ENCODE measurements at places on chromosomes 1 and 21.

DNA sequence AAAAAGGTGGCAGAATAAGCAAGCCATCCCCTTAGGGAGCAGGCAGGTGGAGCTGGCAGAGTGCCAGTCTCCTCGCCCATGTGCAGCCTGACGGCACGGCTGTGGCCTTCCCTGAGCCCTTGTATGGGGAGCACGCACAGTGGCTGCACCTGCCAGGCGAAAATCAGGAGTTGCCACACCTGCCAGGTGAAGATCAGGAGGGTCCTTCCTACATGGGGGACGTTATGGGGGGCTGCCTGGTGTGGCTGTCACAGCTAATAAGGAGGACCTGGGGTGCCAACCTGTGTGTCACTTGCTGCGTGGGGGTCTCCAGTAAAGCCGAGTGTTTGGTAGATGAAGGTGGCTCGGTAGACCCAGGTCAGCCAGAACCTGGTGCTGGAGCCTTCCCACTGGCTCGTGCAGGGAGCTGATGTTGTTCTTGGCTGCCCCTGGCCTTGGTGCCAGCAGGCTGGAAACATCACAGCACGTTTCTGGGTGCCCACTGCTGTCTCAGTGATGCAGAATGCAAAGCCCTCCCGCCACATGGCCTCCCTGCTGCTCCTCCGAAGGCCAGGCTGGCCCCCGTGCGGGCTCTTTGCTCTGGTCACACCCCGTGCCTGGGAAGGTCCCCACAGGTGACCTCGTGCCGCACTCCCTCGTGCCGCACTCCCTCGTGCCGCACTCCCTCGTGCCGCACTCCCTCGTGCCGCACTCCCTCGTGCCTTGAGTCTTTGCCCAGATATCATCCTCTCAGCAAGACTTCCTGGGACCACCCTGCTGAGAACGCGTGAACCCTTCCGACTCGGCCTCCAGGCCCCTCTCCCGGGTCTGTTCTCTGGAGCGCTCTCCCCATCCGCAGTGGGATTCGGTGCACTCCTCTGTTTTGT, 55.4 kb downstream of the SLC37A1 start:
- no peak for DNase-seq

DNA sequence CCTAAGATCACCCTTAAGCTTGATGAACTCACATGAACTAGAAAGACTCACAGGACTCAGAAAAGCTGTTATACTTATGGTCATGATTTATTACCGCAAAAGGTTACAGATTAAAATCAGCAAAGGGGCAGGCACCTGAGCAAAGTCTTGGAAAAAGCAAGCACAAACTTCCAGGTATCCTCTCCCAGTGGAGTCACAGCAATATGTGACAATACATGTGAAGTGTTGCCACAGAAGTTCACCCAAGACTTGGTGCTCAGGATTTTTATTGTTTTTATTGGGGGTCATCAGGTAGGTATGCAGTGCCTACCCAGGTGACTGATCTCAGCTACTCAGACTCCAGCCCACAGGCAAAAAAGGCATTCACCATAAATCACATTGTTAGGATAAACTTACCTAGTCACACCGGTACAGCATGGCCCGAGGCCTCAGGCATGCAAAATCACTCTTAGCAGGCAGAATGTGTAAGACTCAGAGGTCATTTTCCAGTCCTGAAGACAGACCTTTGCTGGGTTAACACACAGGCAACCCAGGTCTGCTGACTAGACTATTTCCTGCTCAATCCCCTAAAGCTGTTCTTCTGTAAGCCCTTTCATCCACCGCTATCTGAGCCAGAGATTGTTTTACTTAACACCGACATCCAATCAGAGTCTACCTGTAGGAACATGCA, 55.6 kb downstream of the SSX2IP start:
- no peak for DNase-seq

- no peak for DNase-seq
Observed at GRCh38 chr21:29470397-29470796, 171.7 kb downstream of the BACH1 start.

DNA sequence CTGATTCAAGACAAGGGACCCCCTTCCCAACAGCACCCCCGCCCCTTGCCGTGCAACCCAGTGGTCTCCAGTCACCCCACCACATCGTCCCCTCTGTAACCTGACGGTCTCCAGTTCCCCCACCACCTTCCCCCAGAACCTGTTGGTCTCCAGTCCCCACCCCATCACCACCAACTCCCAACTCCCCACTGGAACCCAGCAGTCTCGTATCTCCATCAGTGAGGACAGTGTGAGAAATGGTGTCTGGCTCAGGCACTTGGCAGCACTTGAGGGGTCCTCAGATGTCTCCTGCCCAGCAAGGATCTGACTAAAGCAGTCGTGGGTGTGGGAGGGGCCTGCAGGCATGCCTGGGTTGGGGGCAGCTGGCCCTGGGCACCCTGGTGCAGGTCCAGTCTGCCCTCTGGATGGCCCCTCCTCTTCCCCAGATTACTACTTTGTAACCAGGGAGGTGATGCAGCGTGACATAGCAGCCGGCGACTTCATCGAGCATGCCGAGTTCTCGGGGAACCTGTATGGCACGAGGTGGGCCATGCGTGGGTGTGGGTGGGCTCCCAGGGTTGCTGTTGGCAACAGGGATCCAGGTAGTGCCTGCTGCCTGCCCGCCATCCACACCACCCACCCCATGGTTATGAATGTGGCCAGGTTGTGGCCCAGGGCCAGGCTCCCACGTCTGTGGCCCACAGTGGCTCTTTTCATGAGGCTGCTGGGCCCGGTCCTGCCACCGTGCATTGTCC, 3.1 kb upstream of the GJC2 start:
- no peak for DNase-seq

GRCh38 chr1:83098131-83098530, 900.8 kb downstream of the TTLL7 start:
- no peak for DNase-seq

DNA sequence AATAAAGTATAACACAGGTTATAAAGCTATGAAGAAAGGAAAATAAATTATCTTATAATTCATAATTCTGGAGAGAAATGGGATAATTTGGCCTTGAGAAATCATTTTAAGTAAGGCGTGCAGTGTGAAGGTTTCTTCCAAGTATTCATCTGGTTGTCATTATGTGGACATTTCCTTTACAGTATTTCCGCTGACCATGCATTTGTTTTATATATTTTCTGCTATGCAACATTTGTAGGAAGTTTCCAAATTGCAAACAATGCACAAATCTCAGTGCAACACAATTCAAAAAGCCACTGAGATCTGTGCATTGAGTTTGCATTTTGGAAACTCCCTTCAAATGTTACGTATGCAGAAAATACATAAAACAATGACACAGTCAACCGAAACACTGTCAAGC, 17.8 kb downstream of the ZNF670 start:
- no peak for DNase-seq

GRCh38 chr1:30048905-30049304, 674.5 kb downstream of the MATN1 start:
- DNase-seq, result no peak

Data from bone marrow (tissue), 2 donors.